ENCODE measurements at places on chromosomes 1 and 21.

DNA sequence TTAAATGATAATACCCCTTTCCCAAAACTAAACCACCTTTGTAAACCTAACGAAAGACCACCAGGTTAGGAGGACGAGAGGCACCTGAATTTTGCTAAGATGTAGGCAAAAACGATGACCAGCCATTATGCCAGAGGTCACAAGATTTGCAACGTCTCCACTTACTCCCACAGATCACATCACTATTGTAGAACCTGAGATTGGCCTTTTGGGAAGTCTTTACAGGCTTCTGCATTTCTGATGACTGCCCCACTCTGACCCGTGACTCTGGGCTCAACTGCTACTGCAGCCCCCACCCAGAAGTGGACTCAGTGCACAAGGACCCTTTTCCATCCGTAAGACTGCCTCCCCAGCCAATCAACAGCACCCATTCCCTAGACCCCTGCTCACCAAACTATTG lies 36.4 kb upstream of the COL6A2 start:
- no peak for DNase-seq

DNA sequence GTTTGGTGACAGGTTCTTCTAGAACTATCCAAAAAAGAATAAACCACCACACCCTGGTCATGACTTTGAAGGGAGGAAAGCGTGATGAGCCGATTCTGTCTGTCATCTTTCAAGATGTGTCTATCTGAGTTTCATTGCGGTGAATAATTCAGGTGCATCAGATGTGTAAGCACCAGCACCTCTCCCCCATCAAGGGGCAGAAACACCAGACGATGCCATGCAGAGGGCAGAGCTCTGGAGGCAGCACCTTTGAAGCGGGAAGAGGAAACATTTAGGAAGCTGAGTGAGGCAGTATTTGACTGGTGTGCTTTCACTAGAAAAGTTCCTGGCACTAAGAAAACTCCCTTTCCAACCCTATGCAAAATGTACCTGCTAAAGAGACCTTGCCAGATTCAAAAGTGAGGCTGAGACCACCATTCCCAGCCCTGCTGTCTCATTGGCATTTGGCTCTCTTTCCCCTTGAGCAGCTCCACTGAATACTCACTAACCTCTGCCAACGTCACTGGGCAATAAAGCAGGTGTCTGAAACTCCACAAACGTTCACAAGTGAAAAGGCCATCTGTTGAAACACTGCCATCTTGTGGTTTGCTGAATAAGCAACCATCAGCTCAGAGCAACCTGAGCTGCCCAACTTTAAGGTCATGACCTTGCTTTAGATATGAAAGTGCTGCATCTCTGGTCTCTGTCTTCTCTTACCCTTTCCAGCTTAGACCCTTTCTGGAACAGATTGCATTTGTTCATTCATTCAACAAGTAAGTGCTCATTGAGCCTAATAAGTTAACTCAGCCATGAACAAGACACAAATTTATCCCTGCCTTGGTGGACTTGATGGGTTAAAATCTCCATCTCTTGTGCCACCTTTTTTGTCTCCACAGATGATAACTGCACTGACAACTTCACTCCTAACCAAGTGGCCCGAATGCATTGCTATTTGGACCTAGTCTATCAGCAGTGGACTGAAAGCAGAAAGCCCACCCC lies 228.6 kb downstream of the PAPPA2 start:
- DNase-seq = peak; percentile 83

DNA sequence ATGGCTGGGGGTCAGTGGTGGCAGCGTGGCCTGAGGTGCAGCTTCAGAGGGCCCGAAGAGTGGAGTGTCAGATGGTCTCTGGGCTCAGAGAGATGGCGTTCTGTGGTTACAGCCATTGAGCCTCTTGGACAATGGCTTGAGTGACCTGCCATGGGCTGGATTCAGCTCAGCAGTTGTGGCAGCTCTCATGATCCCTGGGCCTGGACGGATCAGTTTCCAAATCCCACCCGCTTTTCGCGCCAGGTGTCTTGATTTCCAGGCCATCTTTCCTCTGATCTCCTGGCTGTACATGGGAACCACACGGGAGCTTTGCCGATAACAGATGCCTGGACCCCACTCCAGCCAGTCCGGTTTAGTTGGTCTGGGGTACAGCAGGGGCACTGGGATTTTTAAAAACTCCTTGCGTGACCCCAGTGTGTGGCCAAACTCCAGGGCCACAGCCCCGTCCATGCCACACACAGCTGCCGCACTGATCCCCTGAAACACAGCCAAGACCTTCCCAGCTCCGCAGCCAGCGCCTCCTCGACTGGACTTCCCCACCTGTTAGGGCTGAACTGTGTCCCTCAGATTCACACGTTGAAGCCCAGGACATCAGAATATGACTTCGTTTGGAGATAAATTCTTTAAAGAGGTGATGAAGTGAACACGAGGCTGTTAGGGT lies 67.9 kb downstream of the ATP5PO start:
- DNase-seq = peak; percentile 74

DNA sequence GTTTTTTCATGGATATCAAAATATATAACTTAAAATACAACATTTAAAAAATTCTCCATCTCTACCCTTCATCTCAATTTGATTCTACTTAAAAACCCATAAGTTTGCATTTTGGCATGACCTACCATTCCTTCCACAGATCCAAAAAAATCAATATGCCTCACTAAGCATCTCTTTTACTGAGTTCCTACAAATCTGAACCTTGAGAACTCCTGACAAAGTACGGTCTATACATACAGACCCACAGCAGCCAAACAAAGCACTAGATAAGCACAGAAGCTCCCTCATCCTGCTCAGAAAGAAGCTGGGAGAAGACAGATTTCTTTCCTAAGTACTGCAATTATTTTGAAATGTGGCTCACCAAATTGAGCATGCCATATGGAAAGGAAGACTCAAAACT lies 167.5 kb downstream of the KCNT2 start:
- no peak for DNase-seq

DNA sequence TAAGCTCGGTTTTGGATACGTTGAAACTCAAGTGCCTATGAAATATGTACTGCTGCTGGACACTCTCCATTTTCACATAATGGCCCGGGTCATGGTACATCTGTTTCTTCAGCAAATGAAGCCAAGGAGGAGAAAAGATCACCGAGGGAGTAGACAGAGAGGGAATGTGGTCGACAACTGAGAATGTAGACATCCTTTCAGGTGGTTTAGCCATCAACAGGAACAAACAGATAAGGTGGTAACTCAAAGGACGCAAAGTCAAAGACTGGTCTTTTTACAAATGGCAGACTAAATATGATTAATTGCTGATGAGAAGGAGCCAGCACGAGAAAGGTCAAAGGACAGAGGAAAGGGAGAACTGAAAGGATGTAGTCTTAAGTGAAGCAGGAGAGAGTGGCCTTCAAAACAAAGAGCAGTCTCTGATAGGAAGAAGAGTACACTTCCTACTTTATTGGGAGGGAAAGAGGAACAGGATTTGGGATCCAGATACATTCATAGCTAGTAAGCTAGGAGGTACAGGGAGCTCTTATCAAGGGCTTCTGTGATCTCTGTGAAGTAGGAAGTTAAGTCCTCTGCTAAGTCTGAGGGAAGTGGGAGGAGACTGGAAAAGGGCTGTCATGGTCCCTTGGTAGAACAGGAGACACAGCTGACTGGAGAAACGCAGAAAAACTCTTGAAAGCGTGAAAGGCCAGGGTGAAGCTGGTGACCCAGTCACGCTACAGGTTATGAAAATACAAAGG lies 28.3 kb downstream of the NUP133 start:
- DNase-seq = peak; percentile 20

GRCh38 chr1:151693057-151693651 lies 23.4 kb downstream of the CELF3 start:
- DNase-seq = peak; percentile 50

DNA sequence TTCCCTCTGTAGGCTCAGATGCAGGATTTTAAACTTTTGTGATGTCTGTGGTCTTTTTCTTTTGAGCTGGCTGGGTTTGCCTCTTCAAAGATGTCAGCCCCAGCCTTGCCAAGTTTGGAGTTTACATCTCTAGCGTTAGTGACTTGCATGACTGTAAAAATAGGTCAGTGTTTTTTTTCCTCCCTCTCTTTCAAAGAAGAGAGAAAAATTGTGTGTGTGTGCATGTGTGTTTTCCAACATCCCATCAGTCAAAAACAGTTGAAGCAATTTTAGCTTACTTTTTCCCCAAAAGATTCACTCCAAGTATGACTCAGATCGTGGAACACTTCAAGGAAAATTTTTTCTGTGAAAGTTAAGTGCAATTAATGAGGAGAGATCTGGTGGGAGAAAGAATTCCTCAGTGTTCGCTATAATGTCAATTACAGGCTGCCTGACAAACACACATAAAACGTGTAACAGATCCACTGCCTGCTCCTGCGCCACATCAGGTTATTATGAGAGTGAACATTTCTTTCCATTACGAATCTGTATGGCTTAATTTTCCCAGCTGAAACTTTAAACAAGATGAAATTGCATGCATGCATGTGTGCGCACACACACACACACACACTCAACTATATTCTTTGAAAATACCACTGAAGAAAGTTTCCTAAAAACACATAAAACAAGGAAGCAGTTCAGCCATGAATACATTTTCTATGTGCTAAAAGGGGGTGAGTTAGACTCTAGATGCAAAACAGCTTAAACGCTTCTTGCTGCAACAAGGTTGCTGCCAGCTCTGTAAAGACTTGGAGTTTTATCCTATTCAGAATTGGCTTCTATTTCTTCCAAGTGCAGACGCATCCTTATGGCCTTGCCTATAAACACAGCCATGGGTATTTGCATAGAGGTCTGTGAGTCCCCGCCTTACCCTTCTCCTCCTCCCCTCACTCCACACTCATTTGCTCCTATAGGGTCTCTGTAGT lies 55.5 kb downstream of the TLR5 start:
- DNase-seq = peak; percentile 98

GRCh38 chr1:171984850-171985485 lies 143.7 kb downstream of the DNM3 start:
- peak; percentile 42 for DNase-seq

- DNase-seq = no peak
Observed at GRCh38 chr1:34320053-34320669, 143.5 kb downstream of the C1orf94 start.

DNA sequence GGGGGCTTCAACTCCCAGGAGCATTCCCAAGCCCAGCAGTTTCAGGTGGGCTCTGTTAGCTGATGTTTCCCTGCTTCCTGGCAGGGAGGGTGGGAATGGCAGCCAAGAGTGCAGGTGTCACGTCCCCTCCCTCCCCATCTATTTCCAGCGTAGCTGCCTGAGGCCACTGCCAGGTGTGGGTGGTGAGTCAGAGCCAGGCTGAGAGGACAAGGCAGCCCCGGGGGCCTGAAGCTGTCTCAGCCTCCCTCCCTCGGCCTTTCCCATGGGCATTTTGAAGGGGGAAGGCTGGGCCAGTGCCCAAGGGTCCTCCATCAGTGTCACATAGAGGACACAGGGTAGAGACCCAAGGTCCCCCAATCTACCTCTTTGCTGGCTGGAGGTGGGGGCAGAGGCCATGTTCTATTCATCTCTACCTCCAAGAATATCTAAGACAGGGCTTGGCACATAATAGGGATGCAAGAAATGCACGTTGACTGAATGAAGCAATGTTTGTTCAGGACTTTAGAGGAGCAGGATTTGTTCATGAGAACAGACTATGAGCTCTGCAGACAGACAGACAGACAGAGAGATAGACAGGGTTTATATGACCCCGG lies 34.4 kb upstream of the ID3 start:
- DNase-seq = peak; percentile 46

GRCh38 chr21:25589887-25590286 lies 17.4 kb downstream of the MRPL39 start:
- no peak for DNase-seq

GRCh38 chr1:116902027-116902426 lies 7.7 kb upstream of the PTGFRN start:
- no peak for DNase-seq

- DNase-seq = no peak
Observed at GRCh38 chr1:51274676-51275075, 38.6 kb downstream of the RNF11 start.

GRCh38 chr1:17683598-17683997 lies 71.5 kb upstream of the ACTL8 start:
- no peak for DNase-seq

- DNase-seq = no peak
Observed at GRCh38 chr1:39488012-39488545, 3.4 kb upstream of the BMP8A start.

- no peak for DNase-seq
Observed at GRCh38 chr1:61374156-61374555, 291.8 kb downstream of the NFIA start.

GRCh38 chr1:50851034-50851433 lies 109.0 kb downstream of the FAF1 start:
- DNase-seq = no peak

- no peak for DNase-seq
Observed at GRCh38 chr1:30900931-30901560, 7.5 kb downstream of the SDC3 start.
